Activated naive CD4-positive, alpha-beta T cell (primary cell): ENCODE measurements at places on chromosomes 7 and 10.

DNA sequence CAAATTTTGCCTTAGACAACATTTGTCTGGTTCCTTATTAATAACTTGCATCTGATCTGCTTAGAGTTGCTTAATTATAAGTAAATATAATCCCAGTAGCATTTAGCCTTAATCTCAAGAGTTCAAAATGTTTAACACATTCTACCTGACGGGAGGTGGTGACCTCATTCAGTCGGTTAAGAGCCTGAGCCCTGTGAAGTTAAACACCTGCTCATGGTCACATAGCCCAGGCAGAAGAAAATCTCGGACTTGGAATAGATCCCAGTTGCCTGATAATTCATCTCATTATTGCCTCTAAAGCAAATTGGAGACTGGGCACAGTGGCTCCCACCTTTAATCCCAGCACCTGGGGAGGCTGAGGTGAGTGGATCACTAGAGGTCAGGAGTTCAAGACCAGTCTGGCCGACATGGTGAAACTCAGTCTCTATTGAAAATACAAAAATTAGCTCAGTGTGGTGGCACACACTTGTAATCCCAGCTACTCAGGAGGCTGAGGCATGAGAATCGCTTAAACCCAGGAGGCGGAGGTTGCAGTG is 18.6 kb upstream of the ASCC1 start:
- no peak for DNase-seq

- DNase-seq = no peak
These were observed 78.1 kb downstream of the HDAC9 start for GRCh38 chr7:18573410-18574234.

DNA sequence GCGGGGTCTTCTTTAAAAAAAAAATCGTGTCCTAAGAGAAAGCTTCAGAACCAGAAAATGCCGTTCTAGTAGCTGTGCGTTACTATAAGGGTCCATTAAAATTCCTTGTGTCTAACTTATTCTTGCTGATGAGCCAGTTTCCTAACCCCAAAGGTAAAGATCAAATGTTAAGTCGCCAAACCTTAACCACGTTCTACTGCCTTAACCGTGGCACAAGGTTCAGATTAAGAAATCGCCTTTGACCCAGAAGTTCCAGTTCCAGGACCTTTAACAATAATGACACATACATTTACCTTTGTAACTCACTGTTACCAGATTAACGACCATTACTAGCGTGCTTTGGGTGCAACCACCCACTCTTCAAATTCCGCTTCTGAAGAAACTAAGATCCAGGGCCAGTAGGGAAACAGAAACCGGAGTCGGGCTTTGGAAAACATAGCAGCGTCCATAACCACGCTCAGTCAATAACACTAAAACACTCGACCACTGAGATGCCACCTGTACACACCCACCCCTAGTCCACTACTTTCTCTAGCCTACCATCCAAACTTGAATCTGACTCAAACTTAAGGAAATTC is 620 bp downstream of the BET1 start:
- no peak for DNase-seq

GRCh38 chr7:137847568-137848050 is 835 bp upstream of the DGKI start:
- DNase-seq = no peak

- DNase-seq = no peak
These were observed 1225.5 kb upstream of the CELF2 start for GRCh38 chr10:9792181-9792580.
